A172 (cell line): ENCODE measurements at places on chromosomes 5 and 9.

DNA sequence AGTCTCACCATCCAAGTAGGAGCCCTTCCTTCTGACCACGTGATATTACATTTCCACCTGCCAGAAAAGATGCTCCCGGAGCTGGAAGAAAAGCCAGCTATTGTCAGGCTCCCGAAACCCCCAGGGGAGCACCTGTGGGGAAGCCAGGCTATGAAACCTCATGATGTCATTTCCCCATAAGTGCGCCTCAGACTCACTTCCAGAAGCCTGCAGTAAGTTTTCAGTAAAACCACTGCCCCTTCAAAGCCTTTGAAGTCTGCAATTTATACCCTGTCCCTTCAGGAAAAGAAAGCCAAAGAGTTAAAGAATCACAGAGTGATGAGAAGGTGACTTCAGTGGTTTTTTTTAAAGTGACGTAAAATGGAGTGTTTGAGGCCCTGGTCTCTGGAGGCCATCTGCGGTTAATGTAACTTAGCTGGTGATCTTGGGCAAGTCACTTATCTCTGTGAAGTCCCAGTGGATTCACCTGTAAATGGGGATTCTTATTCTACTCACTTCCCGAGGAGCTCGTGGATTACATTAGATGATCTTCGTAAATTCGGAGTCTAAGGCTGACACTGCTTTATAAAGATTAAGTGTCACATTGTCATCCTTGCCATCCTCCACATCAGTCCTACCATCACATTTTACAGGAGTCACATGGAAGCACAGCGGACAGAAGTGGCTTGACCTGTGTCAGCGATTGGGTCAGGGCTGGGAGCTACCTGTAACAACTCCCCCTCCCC lies 2.6 kb upstream of the SEMA6A start:
- no peak for DNase-seq

- DNase-seq, result peak; percentile 90
Observed at GRCh38 chr9:37963936-37964739, 60.2 kb upstream of the SLC25A51 start.

DNA sequence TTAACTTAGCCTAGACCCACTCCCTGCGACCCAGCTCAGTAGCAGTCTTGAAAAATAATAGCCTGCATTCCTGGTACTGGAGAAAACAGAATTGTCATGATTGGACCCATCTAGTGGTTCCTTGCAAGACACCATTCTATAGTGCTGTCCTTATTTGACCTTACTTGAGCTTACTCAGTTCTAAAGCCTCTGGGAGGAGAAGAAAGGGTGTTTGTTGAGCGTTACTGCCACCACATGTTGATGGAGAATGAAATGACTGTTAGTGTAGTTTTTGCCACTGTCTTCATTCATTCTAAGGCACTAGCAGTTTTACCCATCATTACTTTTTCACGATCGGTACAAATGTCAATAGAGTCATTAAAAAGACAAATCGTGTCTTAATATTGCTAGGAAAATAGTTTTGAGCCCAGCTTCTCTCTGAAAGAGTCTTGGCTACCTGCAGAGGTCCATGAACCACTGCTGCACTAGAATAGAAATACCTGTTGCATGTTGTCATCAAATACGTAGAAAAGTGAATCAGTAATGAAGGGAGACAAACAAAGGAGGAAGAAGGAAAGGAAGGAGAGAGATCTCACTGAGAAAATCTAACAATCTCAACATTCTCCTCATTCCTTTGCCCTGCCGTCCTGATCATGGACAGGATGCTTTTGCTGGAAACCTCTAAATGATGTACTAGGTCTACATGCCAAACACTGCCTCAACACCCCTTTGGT lies 96.0 kb downstream of the LIX1 start:
- DNase-seq, result peak; percentile 5

GRCh38 chr5:124572971-124573370 lies 173.5 kb downstream of the ZNF608 start:
- no peak for DNase-seq

GRCh38 chr5:143315214-143315613 lies 88.3 kb downstream of the NR3C1 start:
- DNase-seq, result no peak

GRCh38 chr5:169804861-169805260 lies 167.8 kb downstream of the DOCK2 start:
- no peak for DNase-seq
